Cortex of kidney (tissue), 1 donor: ENCODE measurements at places on chromosomes 13 and 19.

GRCh38 chr13:31522396-31522795 is 216.9 kb upstream of the RXFP2 start:
- no peak for DNase-seq

GRCh38 chr13:56515441-56515840 is 625.3 kb upstream of the PRR20A start:
- DNase-seq = no peak

- no peak for DNase-seq
These were observed 28.2 kb upstream of the FBXL3 start for GRCh38 chr13:77055158-77055557.

DNA sequence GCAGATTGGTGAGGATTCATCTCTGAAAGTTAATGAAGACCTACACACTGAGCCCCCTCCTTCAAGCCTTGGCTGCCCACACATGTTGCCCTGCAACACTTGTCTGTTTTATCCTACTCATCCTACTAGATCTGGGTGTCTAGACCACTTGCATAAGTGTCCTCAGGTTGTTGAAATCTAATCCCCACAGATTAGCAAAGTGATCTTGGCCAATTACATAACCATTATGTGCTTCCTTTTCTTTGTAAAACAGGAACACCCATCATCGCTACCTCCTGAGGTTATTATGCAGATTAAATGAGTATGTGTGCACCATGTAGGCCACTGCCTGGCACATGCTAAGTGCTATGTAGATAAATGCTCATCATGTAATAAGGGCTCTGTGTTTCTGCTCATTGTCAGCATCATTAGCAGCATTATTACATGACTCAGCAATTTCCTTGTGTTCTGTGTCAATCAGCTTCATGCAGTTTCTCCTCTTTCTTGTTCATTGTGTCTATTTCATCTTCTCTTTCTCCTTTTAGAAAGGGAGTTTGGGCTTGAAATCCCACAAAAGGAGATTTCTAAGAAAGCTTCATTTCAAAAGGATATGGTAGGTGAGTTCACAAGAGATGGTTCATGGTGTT is 15.1 kb downstream of the ZNF175 start:
- DNase-seq = no peak

DNA sequence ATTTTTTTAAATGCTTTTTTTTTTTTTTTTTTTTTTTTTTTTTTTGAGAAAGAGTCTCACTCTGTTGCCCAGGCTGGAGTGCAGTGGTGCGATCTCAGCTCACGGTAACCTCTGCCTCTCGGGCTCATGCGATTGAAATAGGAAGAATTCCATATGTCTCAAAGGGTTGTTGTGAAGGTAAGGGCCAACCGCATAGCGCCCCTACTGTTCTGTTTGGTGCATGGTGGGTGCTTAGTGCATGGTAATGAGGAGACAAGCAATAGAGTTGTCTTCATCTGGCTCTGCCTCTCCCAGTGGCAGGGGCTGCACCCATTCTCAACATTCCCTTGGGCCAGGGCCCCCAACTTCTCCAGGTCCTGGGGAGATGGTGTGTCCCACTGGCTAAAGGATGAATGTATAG is 68.7 kb downstream of the RASL11A start:
- no peak for DNase-seq

- DNase-seq = no peak
These were observed 1.2 kb upstream of the FBXL3 start for GRCh38 chr13:77028202-77028601.

DNA sequence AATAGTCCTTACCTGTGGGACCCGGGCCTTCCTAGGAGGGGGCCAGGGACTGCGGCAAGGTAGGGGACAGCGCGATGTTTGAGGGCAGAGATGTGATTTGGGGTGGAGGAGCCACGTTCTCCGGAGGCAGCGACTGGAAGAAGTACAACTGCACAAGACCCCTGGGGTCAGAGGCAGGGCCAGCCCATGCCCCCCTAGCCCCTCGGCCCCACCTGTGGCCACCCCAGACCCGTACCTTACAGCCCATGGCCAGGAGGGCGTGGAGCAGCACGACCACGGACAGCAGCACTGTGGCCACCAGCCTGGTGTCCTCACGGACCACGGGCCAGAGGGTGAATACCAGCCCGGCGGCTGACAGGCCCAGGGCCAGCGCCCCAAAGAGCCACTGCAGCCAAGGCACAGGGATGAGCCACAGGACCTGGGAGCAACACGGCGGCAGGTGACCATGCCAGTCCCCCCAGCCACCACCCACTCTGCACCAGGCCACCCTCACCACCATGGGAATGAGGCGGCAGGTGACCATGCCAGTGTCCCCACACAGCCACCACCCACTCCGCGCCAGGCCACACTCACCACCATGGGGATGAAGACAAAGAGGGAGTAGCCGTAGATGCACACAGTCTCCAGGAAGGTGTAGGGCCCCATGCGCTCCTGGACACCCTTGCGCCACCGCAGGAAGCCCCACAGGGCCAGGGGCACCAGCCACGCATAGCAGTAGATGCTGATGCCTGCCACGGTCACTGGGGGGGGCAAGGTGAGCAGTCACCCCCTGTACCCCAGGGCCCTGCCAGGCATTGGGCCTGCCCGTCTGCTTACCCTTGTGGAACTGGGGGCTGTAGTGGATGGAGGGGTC is 5.0 kb downstream of the YIPF2 start:
- DNase-seq = no peak

DNA sequence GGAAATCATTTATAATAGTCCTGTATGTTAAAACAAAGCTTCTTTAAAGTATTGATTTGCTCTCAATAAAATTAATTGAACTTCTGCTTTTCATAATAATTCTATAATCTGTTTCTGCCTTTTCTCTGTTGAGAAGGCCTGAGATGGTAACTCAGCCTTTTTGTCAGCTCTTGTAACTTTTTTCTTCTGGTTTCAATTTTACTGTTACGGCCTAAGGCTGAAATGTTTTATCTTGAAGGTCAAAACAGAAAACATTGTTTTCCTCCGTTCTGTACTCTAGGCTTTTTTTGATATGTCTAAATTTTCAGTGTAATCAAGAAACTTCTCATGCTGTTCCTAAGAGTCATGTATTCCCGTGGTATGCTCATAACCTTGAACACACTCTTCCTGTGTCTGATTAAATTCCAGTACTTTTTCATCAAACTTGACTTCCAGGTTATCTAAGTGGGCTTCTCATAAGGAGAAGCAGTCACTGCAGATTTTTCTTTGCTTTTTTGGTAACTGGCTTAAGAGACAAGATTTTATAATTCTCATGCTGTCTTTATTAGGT is 7.6 kb upstream of the NAXD start:
- DNase-seq = no peak

DNA sequence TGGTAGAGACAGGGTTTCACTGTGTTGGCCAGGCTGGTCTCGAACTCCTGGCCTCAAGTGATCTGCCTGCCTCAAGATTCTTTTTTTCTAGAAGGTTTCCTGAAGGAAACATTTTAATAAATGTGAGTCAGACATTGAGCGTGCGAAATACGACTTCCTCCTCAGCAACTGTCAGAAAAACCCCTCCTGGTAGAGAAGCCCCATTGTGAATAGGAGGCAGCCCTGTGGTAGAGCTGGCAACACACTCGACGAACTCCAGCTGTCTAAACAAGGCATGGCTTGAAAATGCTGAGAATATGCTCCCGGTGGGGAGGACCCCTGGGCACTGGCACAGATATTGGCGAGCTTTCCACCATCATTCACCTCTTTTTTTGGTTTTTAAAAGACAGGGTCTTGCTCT is 9.8 kb downstream of the ZNF333 start:
- DNase-seq = no peak

- DNase-seq = no peak
These were observed 555.4 kb downstream of the KCTD12 start for GRCh38 chr13:76330761-76331160.
